HCT116 (cell line): ENCODE measurements at places on chromosomes 5 and 9. TPM values are rescaled to one million over a fixed set of nuclear protein-coding genes. Genes with fewer than 3 reads are reported as not detected.
A peak's percentile ranks its signal among the peaks of the same experiment; 100 is the strongest.

MRPL22 gene
- total RNA-seq, result 68.3 TPM

IRGM gene
- total RNA-seq, result not detected

STKLD1 gene
- total RNA-seq, result 0.37 TPM

IL7R gene
- total RNA-seq, result 0.98 TPM

WDR38 gene
- not detected for total RNA-seq

ANKRD18B gene
- 3.9 TPM for total RNA-seq

TAF11L2 gene
- not detected for total RNA-seq

FCN2 gene
- total RNA-seq, result not detected

TNFAIP8 gene
- total RNA-seq, result 18.4 TPM

- no peak for DNase-seq
Observed at GRCh38 chr9:7216004-7216841, 458.4 kb downstream of the KDM4C start.

- no peak for DNase-seq
Observed at GRCh38 chr9:84804951-84805694, 135.6 kb downstream of the NTRK2 start.

- DNase-seq, result no peak
Observed at GRCh38 chr9:123943671-123944070, 13.7 kb upstream of the DENND1A start.

GRCh38 chr9:105320568-105320967 lies 76.1 kb downstream of the SLC44A1 start:
- no peak for DNase-seq

GRCh38 chr5:80071510-80072021 lies 36.4 kb downstream of the THBS4 start:
- DNase-seq, result no peak

- no peak for DNase-seq
Observed at GRCh38 chr5:167573370-167574127, 717.9 kb upstream of the WWC1 start.

DNA sequence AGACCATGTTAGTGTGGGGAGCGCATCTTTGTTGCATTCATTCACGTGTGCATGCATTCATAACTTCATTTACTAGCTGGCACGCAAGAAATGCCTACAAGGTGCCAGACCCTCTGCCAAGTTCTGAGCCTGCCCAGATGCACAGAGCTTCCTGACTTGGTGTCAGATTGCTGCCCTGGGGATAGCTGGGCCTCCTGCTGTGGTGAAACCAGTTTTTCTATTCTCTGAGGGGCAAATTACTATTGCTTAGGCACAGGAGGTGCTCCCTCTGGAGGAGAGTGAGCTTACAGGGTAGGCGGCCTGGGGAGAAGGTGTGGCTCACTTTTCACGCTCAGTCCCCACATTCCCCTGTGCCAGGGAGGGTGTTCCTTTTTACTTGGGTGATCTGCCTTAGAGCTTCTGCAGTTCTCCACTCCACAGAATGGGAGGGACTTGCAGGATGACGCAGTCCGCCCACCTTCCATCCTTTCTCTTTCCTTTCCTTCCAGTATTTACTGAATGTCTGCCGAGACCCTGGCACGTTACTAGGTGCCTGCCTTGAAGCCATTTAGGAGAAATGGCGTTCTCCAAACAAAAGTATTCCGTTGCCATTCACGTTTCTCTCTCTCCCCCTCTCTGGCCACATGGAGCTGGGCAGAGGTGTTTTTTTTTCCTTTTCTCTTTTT lies 27.9 kb upstream of the CTNNA1 start:
- peak; percentile 86 for DNase-seq

DNA sequence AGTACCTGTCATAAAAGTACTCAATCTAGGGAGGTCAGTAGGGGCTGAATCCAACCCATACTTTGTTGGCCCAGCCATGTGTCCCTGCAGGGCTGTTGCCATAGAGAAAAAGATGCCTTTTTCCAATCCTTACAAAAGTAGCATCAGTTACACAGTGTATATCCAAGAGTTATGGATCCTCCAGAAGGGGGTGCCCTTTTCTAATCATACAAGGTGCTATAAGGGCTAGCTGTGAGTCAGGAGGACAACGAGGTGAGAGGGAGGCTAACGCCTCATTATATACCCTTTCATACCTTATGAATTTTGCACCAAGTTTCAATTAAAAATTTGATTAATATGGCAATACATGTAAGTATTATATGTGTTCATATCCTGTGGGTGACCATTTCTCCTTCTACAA lies 4.8 kb downstream of the KIAA0825 start:
- peak; percentile 33 for DNase-seq

- DNase-seq, result no peak
Observed at GRCh38 chr5:121954086-121954485, 7.7 kb upstream of the SRFBP1 start.

- DNase-seq, result no peak
Observed at GRCh38 chr5:112479418-112479817, 60.3 kb upstream of the EPB41L4A start.

GRCh38 chr9:136054146-136054545 lies 40.9 kb downstream of the NACC2 start:
- no peak for DNase-seq

- DNase-seq, result no peak
Observed at GRCh38 chr9:122941582-122942234, 888 bp downstream of the RABGAP1 start.

- no peak for DNase-seq
Observed at GRCh38 chr5:22596404-22596970, 256.7 kb downstream of the CDH12 start.

- no peak for DNase-seq
Observed at GRCh38 chr5:50874306-50875001, 208.0 kb downstream of the PARP8 start.

- DNase-seq, result no peak
Observed at GRCh38 chr5:82794876-82795275, 282.3 kb downstream of the TMEM167A start.

- DNase-seq, result no peak
Observed at GRCh38 chr9:3992924-3993323, 306.9 kb downstream of the GLIS3 start.

GRCh38 chr9:10903969-10904368 lies 291.2 kb upstream of the PTPRD start:
- no peak for DNase-seq
